ENCODE measurements at places on chromosomes 6 and 20.

DNA sequence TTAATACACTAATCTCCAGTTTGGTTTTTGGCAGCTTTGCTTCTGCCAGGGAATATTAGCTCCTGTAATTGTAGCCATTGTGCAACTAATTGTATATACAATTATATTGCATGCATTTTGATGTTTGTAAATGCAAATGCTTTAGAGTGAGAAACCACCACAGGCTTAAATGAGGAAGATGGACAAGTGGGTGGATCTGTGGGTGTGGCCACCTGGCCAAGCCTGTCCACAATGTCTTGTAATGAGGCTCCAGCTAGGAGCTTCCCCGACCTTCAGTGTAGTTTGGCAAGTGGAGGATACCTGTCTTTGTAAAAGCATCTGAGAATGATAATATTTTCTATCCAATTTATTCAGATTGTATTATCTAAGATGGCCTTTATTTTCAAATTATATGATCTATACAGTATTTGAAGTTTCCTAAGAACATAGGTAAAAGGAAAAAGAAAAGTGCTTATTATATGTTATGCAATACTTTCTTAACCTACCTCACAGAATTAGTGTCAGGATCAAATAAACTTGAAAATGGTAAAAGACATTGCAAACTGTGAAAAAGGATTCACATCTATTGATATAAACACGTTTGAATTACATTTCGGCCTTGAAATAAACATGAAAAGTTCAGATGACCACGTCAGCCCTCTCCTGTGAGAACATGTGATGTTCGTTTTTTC, 49.3 kb upstream of the ARID1B start:
- DNase-seq, result no peak

GRCh38 chr20:8749101-8749500, 319.8 kb upstream of the PLCB4 start:
- no peak for DNase-seq

DNA sequence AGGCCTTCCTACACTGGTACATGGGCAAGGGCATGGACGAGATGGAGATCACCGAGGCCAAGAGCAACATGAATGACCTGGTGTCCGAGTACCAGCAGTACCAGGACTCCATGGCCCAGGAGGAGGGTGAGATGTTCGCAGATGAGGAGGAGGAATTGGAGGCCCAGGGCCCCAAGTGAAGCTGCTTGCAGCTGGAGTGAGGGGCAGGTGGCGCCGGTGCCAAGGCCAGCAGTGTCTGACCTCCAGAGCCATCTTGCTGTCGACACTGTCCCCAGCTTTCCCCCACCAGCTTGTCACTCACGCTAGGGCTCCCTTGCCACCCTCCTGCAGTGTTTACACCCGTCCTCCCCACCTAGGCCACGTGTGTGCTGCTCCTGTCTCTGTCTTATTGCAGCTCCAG, 12.2 kb downstream of the GABRR2 start:
- no peak for DNase-seq

- peak; percentile 9 for DNase-seq
These were observed 103.1 kb downstream of the EPB41L2 start for GRCh38 chr6:130959951-130960350.

DNA sequence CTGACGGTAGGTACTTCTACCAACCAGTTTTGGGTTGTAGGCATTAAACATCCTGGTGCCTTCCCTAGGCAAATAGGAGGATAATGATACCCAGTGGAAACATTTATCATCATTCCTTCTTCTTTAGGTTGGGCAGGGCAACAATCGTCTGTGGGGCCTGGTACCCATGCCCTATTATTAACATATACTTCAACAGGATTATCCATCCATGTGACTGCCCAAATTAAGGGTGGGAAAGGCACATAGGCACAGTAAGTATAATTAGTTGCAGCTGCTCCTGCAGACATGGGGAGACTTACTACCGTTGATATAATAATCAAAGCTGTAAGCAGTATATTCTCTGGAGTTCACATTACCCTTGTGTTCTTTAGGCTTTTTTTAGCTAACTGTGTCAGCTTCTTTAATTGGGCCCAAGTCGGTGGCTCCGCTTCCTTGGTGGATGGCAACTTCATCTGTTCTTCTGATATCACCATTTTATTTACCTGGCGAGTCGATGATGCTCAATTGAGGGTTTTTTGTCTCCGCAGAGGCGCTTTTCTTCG, 16.8 kb downstream of the RPL7L1 start:
- DNase-seq, result no peak

DNA sequence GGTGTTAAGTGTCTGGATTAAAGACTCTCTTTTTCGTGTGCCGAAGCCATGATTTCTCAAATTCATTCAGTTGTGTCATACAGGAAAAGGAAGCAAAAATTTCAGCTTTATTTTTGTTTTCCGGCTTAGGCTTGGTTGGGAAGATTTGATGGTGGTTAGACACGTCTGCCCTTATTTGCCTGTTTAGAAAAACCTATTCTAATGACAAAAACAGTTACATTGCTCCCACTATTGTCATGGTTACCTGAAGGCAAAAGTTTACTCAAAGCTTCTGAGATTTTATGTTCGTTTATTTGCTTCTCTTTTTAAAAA, 982 bp downstream of the DNAJC5 start:
- DNase-seq, result no peak

- no peak for DNase-seq
These were observed 27.5 kb downstream of the MAN1A1 start for GRCh38 chr6:119322034-119322433.

DNA sequence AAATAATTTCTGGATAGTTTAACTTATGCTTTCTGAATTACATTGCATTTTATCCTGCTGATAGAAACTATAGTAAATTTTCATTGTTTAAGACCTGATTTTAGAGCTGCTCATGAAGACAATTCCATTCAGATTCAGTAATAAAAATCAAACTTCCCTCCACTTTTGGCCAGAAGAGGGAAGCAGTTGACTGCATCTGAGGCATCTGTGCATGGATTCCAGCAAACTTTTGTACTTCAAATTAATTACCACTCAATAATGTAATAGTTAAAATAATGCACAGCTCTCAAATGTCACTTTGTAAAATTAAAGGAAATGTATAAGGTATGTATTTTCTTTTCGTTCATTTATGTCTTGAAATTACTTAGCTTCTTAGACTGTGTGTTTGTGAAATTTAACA, 64.2 kb upstream of the SLC35B3 start:
- no peak for DNase-seq

Measured in MG63 (cell line).